ENCODE measurements at places on chromosomes 11 and 22.

- DNase-seq: no peak
These were observed 49.3 kb downstream of the BDNF start for GRCh38 chr11:27650988-27651387.

GRCh38 chr11:82829101-82829500 lies 71.1 kb downstream of the PRCP start:
- no peak for DNase-seq

DNA sequence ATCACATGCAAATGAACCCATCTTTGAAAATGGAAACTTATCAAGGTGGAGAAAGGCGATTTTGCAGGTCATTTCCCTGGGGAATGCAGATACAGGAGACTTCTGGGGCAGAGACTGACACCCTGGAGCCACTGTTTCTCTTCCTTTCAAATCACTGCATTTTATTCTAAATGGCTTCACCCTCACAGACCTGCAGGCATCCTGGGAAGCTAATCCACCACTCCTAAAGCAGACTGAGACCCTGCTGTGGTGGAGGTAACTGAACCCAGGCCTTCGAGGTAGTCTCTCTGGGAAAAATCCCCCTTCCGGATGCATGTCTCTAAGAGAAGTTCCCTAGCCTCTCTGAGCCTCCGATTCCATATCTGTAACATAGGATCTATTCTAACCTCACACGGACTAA lies 20.9 kb upstream of the CSNK2A3 start:
- DNase-seq: no peak

DNA sequence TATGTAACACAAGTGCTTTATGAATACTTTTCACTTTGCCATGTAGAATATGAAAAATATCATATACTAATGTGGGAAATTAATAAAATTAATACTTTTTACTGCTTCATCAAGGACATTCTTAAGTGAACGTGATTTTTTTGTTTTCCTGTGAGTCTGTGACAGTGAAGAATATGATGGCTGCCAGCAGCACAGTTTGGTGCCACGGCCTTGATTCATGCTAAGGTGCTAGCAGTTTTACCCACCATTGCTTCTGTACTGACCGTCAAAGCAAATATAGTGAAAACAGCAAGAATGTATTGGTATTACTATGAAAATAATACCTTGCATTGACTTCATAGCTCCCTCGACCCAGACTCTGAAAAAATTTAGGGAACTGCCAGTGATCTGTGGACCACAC lies 79.7 kb downstream of the APOL5 start:
- DNase-seq: no peak

DNA sequence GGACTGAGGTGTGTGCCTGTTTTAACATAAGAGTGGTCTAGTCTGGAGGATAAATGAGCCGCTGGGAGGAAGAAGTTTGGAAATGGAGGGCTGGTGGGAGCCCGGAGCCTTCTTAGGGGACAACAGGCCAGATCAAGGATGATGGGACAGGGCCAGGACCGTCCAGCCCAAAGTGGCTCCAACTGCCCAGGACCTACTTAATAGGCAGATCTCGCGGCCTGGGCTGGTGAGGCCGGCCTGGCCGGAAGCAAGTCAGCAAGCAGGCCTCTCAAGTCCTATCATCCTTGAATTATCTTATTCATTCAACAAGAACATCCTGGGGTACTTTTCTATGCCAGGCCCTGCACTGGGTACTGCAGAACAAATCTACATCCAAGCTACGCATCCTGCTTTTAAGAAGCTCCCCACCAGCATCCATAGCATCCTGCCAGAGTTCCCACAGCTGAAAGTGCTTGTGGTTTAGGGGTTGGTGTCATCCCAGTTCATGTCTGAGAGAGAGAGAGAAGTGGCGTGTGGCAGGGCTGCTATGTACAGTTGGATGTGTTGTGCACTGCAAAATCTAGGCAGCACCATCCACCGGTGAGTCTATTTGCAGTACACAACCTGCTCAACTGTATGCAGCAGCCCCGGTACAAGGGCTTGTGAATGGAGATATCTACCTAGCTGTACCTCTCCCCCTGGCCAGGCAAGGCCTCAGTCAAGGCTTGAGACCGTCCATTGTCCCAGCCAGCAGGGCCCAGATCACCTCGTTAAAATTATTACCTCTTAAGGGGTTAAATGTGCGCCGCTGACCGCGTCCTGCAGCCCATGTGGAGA lies 82.1 kb downstream of the FBLN1 start:
- no peak for DNase-seq

- no peak for DNase-seq
These were observed 17.5 kb upstream of the TSPAN18 start for GRCh38 chr11:44709281-44709562.

- no peak for DNase-seq
These were observed 17.0 kb downstream of the ARRB1 start for GRCh38 chr11:75334402-75334891.

DNA sequence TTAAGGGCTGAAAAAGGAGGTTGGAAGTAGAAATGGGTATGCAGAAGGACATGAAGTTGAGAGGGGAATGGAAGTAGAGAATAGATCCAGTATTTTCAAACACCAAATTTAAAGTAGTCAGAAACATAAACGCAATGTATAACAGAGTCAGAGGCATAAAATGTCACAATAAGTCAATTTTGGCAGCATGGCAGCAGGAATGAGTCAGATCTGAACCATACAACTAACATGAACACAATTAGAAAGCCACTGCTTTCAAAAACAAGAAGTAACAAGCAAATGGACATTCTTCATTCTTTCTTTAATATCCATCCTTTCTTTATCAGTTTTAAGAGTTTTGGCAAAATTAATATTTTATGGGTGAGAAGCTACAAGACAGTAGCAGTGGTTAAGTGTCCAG lies 2.5 kb downstream of the CHORDC1 start:
- DNase-seq: no peak

GRCh38 chr11:63635762-63636465 lies 21.7 kb upstream of the PLAAT3 start:
- no peak for DNase-seq

GRCh38 chr11:28701760-28702449 lies 593.7 kb downstream of the METTL15 start:
- no peak for DNase-seq

DNA sequence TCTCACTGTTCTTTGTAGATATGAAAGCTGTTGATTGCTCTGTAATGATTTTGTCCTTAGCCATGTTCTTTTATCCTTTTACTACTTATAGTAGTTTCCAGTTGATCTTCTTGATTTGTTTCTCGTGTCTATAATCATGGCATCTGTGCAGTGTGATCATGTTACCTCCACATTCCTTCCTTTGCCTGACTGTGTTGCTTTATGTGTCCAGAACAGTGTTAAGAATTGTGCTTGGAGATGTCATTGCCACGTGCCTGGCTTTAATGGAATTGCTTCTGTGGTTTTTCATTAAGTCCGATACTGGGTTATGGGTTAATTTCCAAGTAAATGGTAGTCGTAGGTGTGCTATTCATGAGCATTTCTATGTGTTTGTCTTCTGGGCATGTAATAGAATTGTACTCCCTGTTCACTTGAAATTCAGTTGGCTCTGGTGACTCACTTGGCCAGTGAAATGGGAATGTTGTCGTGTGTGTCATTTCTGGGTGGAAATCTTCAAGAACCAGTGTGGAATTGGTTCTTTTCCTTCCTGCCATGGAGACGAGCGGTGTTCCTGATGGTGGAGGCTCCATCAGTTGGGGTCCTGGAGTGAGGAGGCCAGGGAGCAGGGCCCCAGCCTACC lies 6.8 kb downstream of the GTSE1 start:
- no peak for DNase-seq

GRCh38 chr11:115590254-115590653 lies 86.0 kb upstream of the CADM1 start:
- DNase-seq: no peak

DNA sequence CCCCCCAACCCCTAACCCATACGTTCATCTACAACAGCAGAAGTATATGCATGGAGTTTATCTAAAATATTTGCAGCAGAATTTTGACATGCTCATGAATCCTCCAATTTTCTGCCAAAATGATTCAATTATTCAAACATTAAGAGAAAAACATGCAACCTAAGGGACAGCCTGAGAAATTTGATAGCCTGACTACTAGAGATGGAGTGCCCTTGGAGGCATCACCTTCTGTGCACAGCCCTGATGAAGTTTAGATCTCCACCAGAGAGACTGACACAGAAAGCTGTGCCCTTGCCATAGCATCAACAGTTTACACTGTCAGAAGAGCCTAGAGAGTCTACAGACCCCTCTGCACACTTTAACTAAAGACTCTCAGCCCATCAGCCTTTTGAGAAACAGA lies 217.7 kb downstream of the LUZP2 start:
- no peak for DNase-seq

- no peak for DNase-seq
These were observed 83.3 kb downstream of the ZC3H12C start for GRCh38 chr11:110176366-110177085.

- no peak for DNase-seq
These were observed 6.1 kb downstream of the SMIM45 start for GRCh38 chr22:41957941-41958556.

- no peak for DNase-seq
These were observed 482.8 kb downstream of the TBC1D22A start for GRCh38 chr22:47245286-47245685.

DNA sequence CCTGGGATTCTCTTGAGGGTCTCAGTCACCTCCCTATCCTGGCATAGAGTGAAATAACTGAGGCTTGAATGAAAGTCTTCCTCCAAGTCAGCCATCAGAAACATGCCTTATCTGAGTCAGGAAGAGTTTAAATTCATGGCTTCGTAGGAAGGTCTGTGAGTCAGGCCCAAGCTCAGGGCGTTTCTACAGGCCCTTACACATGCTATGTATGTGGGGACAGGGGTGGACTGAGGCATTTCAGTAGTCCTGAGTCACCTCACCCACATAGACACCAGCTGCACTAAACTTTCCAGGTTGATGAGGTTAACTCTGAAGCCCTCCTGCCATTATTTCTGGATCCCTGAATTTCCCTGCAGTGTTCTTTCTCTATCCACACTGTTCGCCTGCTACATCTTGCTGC lies 134.6 kb upstream of the RCN1 start:
- DNase-seq: no peak

DNA sequence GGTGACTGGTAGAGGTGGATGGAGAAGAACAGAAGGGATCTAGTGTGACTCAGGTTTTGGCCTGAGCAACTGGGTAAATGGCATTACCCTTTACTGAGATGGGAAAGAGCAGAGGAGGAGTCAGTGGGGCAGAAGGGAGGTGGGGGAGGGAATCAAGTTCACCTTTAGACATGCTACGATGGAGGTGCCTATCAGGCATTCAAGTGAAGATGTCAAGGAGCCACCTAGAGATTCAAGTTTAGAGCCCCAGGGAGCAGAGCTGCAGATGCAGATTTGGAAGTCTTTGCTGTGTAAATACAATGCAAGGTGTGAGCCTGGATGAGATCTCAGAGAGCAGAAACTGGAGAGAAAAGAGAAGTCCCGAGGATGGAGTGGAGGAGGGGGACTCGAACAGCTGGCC lies 979 bp upstream of the MOGAT2 start:
- DNase-seq: no peak

DNA sequence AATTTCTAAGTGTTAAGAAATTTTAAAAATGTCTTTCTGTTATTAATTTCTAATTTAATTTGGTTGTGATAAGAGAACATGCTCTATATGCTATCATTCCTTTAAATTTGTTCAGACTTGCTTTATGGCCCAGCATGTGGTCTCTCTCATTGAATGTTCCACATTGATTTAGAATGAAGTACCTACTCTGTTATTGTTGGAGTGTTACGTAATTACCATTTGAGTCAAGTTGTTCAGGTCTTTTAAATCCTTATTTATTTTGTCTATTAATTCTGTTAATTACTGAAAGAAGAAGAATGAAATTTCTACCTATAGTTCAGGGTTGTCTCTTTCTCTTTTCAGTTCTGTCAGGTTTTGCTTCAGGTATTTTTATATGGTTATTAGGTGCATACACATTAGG lies 57.0 kb downstream of the PRMT3 start:
- DNase-seq: no peak

GRCh38 chr22:37499027-37499707 lies 13.0 kb upstream of the MFNG start:
- no peak for DNase-seq

DNA sequence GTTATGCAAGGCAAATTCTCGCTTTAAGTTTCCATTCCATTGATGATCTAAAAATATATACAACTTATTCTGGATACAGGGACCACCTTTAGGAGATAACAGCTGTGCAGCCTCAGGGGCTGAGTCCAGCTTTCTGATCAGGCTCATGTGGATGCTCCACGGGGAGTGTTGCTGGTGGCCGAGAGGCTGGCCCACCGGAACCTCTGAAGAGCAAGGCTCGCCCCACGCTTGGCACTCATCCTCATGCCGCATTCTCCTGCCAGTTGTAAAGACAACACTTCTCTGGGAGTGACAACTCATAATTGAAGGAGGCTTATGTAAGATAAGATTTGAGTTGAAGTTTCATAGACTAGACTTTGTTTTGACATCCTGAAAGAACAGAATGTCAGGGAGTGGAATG lies 123.5 kb downstream of the MPPED1 start:
- DNase-seq: no peak

DNA sequence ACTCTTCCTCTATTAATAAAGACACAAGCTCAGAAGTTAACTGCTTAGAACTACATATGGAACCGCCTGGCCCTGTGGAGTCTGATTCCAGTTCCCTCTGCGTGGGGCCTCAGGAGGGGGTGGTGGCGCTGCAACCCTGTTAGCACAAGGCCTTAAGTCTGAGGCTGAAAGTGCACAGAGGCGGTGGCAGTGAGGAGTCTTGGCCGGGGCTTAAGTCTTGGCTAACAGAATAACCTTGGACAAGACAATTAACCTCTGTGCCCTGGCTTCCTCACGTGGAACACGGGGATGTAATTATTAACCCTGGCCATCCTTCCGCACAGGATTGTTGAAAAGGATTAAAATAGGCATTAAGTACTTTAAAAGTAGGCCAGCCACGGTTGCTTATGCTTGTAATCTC lies 191.5 kb downstream of the CEP164 start:
- DNase-seq: no peak

GRCh38 chr22:42929838-42930155 lies 72.7 kb upstream of the ARFGAP3 start:
- DNase-seq: no peak

All from mesothelial cell of epicardium (in vitro differentiated cells).